ENCODE measurements at places on chromosomes 1 and 21.

DNA sequence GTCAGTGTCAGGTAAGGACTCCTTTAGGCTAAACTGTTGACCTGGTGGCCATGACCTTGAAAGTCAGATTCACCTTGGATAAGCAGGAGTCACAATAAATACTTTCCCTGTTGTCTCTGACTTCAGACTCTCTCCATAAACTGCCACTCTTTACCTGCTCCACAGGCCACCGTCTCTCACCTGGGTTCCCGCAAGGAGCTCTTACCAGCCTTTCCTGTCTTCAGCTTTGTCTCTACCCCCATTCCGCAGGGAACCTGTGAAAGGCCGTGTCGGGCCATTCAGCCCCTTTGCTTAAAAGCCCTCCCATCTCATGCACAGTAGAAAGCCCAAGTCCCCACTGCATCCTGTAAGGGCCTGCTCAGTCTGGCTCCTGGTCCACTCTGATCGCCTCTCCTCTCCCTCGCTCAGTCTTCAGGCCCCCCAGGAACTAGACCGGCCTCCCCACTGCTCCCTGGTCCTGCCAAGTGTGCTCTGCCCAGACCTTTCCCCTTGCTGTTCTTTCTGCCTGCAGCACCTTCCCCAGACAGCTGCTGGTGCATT, 79.5 kb downstream of the ACTL8 start:
- no peak for DNase-seq

DNA sequence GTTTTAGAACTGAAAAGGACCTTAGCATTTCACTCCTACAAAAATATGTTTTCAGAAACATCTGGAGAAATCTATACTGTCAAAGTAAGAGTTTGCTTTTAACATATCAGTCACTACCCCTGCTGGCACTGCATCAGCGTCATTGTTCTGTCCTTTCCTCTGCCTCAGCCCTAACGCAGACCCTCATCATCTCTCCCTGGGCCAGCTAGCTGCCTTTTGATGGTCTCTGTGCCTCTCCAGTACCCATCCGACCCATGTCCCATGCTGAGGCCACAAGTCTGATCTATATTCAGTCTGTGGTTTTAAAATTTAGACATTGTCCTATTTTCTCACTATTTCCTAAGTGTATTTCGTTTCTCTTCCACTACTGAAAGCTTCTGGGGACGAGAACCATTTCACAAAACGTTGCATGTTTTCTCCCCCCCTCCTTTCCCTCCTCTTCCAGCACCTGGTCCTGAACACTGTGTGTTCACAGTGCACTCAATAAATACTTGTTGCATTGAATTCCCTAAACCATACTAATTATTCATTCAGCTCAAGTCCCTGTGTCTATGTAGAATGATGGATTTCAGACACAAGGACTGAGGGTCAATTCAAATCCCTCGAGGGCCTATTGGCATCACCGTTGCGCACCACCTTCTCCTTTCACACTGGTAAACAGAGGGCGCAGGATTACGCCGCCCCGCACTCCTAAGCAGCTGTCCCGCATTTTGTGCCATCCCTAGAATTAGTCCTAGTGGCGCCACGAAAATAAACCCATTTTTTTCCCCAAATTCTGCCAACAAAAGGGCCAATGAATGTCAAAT, 53.4 kb downstream of the CD2 start:
- DNase-seq: no peak

DNA sequence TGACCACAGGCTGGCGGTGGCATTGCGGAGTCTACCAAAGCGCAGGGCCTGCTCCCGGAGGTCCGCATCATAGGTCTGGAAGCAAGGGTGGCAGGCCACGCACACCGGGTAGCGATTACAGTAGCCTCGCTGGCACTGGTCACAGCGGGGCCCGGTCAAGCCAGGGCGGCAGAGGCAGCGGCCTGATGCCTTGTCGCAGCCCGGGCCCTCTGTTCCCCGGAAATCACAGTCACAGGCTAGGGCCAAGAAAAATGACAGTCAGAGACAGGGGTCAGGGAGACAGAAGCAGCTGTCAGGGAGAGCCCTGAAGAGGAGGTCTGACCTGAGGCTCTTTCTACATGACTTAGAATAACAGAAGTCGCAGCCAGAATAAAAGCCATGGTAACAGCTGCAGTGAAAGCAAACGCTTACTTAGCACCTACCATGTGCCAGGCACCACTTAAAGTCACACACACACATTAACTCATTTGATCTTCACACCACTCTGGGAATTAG, 26.4 kb downstream of the LAMB3 start:
- no peak for DNase-seq

DNA sequence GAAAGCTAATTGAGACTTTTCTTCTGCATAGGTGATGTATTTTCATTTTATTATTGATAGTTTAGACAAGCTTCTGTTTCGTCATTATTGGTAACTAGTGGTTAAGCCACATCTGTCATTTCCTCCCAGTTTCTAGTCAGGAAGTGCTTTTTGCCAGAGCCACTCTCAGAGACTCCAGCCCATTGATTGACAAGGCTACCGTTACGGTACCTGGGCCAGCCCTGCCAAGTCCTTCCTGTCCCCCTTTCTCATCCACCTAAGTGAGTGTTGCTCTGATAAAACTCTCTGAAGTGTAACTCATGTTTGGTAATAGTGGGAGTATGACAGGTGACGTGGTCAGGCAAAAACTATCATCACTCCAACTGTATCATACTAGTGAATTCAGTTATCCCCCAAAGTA, 29.6 kb upstream of the AGL start:
- no peak for DNase-seq

GRCh38 chr1:97647776-97648175, 273.1 kb downstream of the DPYD start:
- no peak for DNase-seq

- DNase-seq: no peak
Observed at GRCh38 chr1:236654957-236655356, 31.3 kb upstream of the ACTN2 start.

GRCh38 chr1:179142889-179143299, 61.0 kb downstream of the TOR3A start:
- no peak for DNase-seq

DNA sequence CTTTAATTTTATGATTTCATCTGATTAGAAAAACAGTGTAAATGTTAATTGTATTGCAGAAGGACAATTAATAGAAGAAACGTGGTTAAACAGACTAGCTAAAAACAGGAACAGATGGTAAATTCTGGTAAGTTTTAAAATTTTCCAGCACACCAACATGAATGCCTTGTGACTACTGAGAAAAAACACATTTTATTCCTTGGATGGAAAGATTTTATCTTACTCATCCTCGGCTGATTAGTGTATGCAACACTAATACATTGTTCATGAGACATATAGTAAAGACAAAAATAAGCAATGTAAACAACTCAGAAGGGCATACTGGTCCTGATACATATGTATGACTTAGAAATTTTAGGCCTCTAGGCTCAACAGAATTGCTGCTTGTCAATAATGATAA, 4.9 kb upstream of the AK5 start:
- DNase-seq: no peak

DNA sequence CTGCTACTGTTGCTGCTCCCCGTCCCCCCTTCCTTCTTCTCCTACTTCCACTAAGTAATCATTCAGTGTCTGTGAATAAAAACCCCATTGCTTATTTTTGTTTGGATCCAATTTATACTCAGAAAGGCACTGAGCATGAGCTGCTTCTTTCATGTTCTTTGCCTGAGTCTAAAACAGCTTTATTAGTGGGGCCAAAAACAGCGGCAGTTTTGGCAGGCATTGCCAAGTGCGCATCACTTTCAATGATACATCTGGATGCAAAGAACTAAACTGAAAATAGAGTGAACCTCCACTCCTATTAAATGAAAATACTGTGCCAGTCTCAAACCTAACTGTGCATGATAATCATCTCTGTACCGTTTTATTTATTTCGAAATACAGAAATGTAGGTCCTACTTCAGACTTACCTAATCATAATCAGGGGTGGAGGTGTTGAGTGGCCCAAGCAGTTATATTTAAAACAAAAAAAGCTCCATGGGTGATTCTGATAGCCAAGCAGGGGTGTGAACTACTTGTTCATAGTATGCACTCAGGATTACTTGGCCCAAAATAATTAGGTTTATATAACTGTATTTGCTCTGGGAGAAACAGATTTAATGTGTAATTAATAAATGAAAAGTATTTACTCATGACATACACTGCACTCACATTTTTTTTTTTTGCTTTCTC, 48.4 kb downstream of the NEK7 start:
- DNase-seq: no peak

DNA sequence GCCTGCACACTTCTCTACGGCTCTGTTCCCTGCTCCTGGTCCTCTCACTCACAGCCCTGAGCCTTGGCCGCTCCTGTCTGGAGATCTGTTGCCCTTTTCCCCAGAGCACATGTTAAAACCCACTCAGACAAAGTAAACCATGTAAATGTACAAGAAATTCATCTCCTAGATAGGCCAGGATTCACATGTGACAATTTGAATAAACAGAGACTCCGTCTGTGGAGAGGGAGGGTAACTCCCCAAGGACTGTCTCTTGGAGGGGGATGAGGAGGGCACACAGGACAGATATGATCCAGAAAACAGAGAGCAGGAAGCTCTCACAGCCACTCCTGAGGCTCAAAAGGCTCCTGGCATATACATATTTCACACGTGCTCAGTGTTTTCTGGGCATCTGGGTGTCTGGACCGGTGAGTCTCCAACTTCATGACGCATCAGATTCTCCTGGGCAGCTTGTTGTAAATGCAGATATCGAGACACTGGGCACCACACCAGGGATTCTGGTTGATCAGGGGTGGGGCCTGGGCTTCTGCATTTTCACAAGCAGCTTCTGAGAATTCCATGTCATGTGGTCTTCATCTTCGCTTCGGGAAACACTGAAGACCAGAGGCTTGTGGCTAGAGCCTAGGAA, 6.4 kb upstream of the KAZN start:
- no peak for DNase-seq

- DNase-seq: no peak
Observed at GRCh38 chr1:197967066-197967465, 49.9 kb downstream of the LHX9 start.

DNA sequence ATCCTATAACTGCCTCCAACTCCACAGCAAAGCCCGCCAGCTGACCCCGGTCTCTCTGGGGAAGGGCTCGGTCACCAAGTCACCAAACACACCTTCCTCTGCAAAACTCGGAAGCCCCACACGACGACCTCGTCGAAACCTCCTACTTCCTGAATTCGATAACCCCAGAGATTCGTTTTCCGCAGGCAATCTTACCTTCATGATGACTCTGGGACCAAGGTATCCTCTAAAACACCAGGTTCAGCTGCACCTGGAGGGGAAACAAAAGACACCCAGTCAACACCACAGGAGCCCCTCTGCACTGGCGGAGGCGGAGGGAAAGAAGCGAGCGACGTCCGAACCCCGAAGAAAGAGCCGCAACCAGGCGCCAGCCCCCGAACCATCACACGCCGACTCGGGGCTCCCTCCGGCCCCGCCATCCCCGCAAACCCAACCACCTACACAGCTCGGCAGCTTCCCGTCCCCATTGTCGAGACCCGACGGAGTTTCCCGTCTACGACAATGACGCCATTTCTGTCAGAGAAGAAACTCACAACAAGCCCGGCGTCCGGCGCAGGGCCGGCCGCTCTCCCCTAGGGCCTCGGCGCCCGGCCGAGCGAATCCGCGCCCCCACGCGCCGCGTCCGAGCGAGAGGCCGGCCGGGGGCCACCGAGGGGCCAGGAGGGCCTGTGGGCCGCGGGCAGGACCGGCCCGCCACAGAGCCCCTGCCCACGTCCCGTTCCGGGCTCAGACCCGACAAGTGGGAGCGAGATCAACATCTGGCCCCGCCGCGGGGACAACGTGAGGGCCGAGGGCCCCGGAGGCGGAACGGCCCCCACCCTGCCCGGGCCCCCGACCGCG, 1.0 kb downstream of the ARID4B start:
- peak; percentile 32 for DNase-seq

DNA sequence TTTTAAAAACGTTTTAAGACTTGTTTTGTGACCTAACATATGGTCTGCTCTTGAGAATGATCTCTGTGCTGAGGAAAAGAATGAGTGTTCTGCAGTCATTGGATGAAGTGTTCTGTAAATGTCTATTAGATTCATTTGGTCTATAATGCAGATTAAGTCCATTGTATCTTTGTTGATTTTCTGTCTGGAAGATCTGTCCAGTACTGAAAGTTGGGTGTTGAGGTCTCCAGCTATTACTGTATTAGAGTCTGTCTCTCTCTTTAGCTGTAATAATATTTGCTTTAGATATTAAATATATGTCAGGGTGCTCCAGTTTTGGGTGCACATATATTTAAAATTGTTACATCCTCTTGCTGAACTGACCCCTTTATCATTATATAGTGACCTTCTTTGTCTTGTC, 43.2 kb downstream of the CELF3 start:
- DNase-seq: no peak

- no peak for DNase-seq
Observed at GRCh38 chr1:224739997-224740684, 124.0 kb downstream of the CNIH3 start.

DNA sequence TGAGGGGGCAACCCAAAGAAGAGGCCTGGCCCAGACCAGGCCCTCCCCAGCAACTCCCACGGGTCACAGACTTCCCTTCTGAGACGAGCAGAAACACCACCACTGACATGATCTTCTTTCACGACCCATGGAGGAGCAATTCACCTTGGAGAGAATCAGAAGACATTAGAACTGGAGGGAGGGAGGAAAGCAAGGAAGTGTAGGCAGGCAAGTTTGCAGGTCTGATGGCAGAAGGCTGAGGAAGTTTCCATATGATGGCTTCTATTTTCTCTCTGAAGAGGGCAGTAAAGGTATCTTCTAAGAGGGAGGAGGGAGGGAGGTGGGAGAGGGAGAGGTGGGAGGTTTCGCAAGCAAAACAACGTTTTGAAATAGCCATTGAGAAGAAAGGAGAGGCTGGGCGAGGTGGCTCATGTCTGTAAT, 1.4 kb upstream of the UBXN10 start:
- no peak for DNase-seq

- DNase-seq: no peak
Observed at GRCh38 chr1:62876535-62876934, 92.6 kb downstream of the ATG4C start.

- DNase-seq: no peak
Observed at GRCh38 chr1:181015251-181015615, 7.4 kb downstream of the STX6 start.

GRCh38 chr1:106290805-106291501, 765.5 kb upstream of the PRMT6 start:
- no peak for DNase-seq

- no peak for DNase-seq
Observed at GRCh38 chr21:42319851-42320572, 4.8 kb upstream of the TFF3 start.

DNA sequence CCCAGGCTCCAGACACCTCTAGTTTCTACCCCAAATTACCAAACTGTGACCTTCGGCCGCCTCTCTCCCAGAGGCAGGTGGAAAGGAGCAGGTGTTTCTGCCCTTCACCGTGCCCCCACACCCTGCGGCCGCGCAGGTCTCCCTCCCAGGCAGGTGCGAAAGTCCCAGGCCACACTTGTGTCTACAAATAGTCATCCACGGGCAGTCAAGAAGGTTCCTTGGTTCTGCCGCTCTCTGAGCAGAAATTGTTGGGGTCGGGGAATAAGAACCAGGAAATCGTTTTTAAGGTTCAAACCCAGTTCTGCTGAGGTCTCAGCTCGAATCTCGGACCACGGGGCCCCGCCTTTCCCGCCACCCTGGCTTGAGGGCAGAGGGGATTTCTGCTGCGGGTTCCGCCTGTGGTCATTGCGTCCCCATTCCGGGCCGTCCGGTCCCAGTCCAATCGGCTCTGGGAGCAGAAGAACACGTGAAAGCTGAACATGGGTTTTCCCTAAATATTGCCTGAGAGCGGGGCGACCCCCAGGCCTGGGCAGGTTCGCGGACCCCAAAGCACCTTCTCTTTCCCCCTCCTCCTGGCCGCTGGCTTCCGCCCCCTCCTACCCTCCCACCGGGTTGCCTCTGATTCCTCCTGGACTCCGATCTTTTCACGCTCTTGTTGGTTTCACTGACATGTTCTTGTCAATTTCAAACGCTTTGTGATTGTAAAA, 1.2 kb upstream of the ATF3 start:
- DNase-seq: no peak

All from activated T-helper 1 cell treated with anti-CD3 and anti-CD28 coated beads, Interleukin-2, amount 50 U/mL, for 16 hours (primary cell).